Aorta (tissue), 5 donors: ENCODE measurements at places on chromosomes 12 and 14.

DNA sequence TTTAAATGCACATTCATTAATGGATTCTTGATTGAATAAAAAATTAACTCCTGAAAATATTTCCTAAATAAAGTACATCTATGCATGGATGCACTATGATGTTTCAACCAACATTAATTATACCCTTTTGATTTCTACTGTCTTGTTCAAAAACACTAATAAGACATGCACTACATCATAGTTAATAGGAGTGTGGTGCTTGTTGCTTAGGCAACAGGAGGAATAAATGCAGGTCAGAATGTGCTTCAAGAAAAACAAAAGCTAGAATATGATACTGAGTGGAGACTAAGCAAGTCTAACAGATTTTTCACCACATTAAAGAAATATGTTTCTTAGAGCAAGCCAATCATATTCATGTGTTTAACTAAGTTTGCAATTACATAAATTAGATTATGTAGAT, 495.8 kb upstream of the GARIN6 start:
- H3K36me3 ChIP-seq = no peaks in the 10 kb centered on the region
- no peaks in the 10 kb centered on the region for H3K27me3 ChIP-seq
- H3K4me3 ChIP-seq = no peak overlapping the region
- H3K27ac ChIP-seq = no peak overlapping the region
- no peaks in the 10 kb centered on the region for H3K4me1 ChIP-seq

DNA sequence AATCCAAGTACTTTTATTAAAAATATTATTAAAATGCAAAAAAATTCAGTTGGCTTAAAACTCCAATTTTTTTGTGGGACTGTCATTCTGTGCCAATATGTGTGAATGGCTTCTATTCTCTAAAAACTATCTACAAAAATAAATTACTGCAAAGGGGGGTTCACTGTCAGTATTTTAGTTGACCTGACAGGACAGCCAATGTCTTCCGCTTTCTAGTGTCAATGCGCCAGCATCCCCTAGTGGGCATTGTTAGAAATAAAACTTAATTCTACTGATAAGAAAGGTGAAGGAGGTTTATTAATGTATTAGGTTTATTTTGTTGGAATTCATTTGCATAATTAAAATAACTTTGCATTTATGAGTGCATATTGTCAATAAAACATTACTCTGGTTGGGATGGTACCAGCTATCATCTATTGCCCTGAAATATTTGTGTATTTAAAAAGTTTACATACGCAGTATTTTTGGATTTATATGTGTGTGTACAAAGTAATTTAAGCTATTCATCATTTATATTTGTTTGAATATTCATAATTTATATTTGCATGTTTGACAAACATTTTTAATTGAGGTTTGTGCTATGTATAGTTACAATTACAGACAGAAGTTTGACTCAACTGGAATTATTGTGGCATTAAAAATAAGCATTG, 527.2 kb downstream of the FLRT2 start:
- no peaks in the 10 kb centered on the region for H3K4me1 ChIP-seq
- H3K27ac ChIP-seq = no peak overlapping the region
- H3K27me3 ChIP-seq = no peaks in the 10 kb centered on the region
- H3K36me3 ChIP-seq = no peaks in the 10 kb centered on the region
- no peak for DNase-seq

DNA sequence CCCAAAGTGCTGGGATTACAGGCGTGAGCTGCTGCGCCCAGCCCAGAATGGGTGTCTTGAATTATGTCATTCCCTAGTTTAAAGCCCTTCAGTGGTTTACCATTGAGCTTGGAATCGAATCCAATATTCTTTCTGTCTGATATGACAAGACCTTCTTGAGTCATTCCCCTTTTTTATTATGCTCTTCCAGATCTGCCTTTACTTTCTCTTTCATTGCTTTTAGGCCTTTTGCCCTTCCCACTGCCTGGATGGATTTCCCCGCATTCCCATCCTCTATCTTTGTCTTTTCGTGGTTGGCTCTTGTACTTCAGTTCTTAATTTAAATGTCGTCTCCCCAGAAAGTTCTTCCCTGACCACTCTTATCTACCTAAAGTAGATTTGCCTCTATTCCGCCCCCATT, 1.6 kb downstream of the TRAFD1 start:
- H3K27ac ChIP-seq = no peak overlapping the region
- H3K27me3 ChIP-seq = no peaks in the 10 kb centered on the region
- no peaks in the 10 kb centered on the region for H3K4me1 ChIP-seq

DNA sequence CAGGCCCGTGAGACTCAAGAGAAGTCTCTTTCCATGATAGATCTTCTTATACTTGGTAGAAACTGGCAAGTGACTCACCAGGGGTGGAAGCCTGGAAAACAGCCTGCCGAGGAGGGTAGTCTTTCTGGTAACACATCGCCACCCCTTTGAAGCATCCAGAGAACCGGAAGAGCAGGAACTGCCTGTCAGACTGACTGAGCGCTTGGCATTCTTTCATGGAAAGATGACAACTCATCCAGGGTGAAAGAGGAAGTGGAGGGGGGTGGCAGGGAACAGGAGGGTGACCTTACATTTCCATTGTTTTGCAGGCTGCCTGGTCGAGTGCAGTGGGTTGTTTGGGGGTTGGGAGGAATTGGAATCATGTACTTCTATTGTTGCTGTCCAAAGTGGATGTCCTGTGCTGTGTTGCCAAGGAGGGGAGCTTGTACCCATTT, 34.5 kb downstream of the PRKCH start:
- H3K27me3 ChIP-seq = no peaks in the 10 kb centered on the region
- no peak overlapping the region for H3K27ac ChIP-seq
- no peak for DNase-seq
- no peaks in the 10 kb centered on the region for H3K36me3 ChIP-seq
- H3K4me1 ChIP-seq = no peaks in the 10 kb centered on the region
- no peak overlapping the region for H3K4me3 ChIP-seq
